Uterus (tissue), 4 donors: ENCODE measurements at places on chromosomes 4 and X. TPM values are rescaled to one million over a fixed set of nuclear protein-coding genes. Genes with fewer than 3 reads are reported as not detected.

HHIP gene
- total RNA-seq = 0.15 TPM

AMOT gene
- total RNA-seq = 25.5 TPM

DMD gene
- total RNA-seq = 73.8 TPM

HSD17B13 gene
- 2.4 TPM for total RNA-seq

GRCh38 chrX:77675986-77676385, 110.0 kb downstream of the ATRX start:
- DNase-seq = no peak
- no peak overlapping the region for H3K27ac ChIP-seq
- no peaks in the 10 kb centered on the region for H3K27me3 ChIP-seq
- H3K4me1 ChIP-seq = no peaks in the 10 kb centered on the region

DNA sequence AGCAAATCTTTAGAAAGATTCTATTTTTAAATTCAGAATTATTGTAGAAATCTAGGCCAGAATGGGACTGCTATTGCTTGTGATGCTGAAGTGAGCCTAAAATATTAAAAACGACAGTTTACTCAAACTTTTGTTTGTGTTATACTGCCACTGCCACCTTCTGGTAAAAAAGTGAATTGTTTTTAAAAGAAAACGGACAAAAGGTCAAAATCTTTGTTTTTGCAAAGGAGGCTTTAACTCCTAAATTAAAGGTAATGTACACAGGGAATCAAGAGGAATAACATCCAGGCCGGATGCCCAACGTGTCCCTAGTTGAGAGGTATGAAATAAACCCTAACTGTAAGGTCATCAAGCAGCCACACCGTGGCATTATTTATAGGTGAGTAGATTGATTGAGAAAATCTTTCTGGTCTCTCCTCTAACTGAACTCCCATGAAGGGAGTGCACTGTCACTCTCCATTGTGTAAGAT, 338.3 kb upstream of the GALNT7 start:
- no peak overlapping the region for H3K4me3 ChIP-seq
- DNase-seq = no peak
- no peak overlapping the region for H3K27ac ChIP-seq
- no peaks in the 10 kb centered on the region for H3K27me3 ChIP-seq
- no peaks in the 10 kb centered on the region for H3K4me1 ChIP-seq

- no peak overlapping the region for H3K4me3 ChIP-seq
These were observed 21.2 kb downstream of the TRAM1L1 start for GRCh38 chr4:117063961-117064696.

- H3K4me1 ChIP-seq = no peaks in the 10 kb centered on the region
- no peak for DNase-seq
- peak overlapping the region; percentile 98 for H3K27ac ChIP-seq
- H3K27me3 ChIP-seq = no peaks in the 10 kb centered on the region
These were observed 771 bp upstream of the RBPJ start for GRCh38 chr4:26319949-26320537.

DNA sequence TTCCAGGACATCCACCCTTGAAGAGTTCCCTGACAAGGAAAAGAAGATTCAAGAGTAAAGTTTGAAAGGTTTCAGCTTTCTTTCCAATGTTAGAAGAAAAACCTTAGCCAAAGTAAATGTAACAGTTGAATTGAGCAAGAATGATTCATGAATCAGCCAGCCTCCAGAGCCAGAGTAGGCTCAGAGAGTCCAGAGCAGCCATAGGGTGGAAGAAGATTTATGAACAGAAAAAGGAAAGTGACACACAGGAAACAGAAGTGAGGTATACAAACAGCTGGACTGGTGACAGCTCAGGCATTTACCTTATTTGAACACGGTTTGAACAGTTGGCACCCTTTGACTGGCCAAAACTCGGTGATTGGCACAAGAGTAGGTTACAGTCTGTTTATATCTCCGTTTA, 63.2 kb downstream of the QDPR start:
- no peak overlapping the region for H3K4me3 ChIP-seq
- H3K27ac ChIP-seq = no peak overlapping the region
- no peaks in the 10 kb centered on the region for H3K4me1 ChIP-seq
- no peaks in the 10 kb centered on the region for H3K36me3 ChIP-seq

GRCh38 chr4:71406459-71406963, 67.7 kb downstream of the SLC4A4 start:
- no peak for DNase-seq
- no peaks in the 10 kb centered on the region for H3K27me3 ChIP-seq
- no peaks in the 10 kb centered on the region for H3K36me3 ChIP-seq
- no peak overlapping the region for H3K4me3 ChIP-seq

DNA sequence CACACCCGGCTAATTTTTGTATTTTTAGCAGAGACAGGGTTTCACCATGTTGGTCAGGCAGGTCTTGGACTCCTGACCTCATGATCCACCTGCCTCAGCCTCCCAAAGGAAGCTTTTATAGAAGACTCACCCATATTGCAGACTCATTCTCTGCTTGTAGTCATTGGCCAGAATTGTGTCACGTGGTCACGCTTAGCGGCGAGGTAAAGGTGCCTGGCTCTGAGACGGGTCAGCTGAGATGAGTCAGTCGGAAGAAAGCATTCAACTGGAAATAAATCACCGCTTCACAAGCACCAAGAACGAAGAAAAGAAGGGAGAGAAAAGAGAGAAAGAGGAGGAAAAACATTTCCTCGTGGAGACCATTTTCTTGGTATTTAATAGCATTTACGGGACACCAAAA, 218.8 kb upstream of the NOCT start:
- H3K27ac ChIP-seq = no peak overlapping the region
- no peaks in the 10 kb centered on the region for H3K4me1 ChIP-seq
- H3K27me3 ChIP-seq = no peaks in the 10 kb centered on the region
- no peak overlapping the region for H3K4me3 ChIP-seq
- H3K36me3 ChIP-seq = no peaks in the 10 kb centered on the region

DNA sequence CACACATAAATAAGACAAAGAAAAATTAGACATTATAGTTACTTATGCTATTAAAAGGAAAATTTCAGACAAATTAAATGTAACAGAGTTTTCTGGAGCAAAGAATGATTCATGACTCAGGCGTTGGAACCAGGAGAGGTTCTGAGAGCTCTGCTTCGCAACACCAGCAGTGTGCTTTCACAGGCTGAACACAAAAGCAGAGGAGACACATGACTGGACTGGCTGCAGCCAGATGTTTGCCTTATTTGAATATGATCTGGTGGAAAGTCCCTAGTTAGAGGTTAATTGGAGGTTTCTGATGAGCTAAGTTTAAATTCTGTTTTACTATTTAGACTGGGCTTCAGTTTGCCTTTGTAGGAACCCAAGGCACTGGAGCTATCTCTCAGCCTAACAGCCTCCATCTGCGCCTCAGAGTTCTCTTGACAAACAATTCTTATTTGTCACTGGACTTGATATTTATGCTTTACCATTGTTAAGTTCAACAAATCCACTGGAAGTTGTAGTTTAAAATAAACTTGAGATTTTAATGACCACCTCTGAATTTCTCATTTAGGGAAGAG, 16.2 kb downstream of the BOD1L1 start:
- DNase-seq = no peak
- no peak overlapping the region for H3K4me3 ChIP-seq
- no peaks in the 10 kb centered on the region for H3K4me1 ChIP-seq
- no peaks in the 10 kb centered on the region for H3K36me3 ChIP-seq
